ENCODE measurements at places on chromosomes 3 and 15.
A peak's percentile ranks its signal among the peaks of the same experiment; 100 is the strongest.

DNA sequence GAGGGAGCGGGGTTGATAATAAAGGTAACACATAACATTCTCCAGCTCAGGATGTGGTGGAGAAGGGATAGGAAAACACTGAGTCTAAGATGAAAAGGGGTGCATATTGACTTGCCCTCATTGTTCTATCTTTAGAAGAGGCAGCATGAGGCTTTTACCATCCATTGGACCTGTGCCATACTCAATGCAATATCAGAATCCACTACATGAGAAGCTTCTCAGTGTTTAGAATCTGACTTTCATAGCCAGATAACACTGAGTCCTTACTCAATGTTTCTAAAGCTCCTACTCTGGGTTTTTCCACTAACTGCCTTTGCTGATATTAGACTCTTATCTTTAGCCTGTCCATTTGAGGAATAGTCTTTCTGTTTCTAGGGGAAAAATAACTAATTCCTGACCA lies 24.3 kb upstream of the GADL1 start:
- DNase-seq, result no peak

DNA sequence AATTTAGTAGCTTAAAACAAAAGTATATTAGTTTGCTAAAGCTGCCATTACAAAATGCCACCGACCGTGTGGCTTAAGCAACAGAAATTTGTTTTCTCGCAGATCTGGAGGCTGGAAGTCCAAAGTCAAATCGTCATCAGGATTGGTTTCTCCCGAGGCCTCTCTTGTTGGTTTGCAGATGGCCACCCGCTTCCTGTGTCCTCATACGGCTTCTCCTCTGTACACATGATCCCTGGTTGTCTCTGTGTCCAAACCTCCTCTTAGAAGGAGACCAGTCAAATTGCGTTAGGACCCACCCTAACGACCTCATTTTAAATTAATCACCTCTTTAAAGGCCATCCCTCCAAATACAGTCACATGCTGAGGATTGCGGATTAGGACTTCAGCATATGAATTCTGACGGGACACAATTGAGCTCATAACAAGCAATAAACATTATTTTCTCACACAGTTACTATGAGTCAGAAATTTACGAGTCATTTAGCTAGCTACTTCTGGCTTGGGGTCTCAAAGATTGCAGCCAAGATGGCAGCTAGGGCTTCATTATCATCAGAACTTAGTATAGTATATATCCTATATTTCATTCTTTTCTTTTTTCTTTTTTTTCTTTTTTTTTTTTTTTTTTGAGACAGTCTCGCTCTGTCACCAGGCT lies 58.4 kb downstream of the RPL39L start:
- DNase-seq, result no peak

GRCh38 chr15:29379647-29380046 lies 110.0 kb upstream of the NSMCE3 start:
- no peak for DNase-seq

DNA sequence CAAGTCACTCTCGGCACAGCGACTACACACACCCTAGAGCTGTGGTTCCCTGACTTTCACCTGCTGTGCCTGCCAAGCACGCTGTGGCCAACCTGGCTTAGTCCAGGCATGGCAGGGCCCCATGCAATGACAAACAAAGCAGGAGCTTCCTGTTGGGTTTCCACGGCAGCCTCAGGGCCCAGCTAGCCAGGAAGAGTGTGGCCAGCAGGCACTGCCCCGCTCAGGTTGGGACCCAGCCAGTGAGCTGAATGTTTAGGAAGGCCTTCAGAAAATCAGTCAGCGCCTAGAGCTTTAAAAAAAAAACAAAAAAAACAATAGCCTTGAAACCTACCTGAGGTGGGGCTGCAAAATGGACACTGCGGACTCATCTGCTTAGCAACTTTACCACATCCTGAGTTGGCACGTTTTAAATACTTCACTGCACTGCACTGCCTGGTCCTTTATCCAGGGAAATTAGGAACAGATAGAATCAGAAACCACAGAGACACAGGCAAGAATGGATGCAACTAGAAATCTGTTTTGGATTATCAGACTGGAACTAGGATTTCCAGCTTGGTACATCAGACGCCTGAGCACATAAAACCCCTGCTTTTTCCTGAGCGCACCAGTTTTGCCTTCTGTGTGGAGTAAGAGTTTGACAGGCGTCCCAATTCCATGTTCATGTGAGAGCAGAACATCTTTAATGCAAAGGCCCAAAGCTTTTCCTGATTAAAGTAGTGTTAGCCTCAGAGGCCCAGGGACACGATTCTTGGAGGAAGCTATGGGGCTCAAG lies 36.2 kb upstream of the LDHAL6B start:
- DNase-seq, result no peak

- peak; percentile 20 for DNase-seq
Measured at GRCh38 chr15:101088788-101089578, 162.9 kb downstream of the CHSY1 start.

GRCh38 chr3:146189519-146190173 lies 28.7 kb upstream of the PLOD2 start:
- no peak for DNase-seq

DNA sequence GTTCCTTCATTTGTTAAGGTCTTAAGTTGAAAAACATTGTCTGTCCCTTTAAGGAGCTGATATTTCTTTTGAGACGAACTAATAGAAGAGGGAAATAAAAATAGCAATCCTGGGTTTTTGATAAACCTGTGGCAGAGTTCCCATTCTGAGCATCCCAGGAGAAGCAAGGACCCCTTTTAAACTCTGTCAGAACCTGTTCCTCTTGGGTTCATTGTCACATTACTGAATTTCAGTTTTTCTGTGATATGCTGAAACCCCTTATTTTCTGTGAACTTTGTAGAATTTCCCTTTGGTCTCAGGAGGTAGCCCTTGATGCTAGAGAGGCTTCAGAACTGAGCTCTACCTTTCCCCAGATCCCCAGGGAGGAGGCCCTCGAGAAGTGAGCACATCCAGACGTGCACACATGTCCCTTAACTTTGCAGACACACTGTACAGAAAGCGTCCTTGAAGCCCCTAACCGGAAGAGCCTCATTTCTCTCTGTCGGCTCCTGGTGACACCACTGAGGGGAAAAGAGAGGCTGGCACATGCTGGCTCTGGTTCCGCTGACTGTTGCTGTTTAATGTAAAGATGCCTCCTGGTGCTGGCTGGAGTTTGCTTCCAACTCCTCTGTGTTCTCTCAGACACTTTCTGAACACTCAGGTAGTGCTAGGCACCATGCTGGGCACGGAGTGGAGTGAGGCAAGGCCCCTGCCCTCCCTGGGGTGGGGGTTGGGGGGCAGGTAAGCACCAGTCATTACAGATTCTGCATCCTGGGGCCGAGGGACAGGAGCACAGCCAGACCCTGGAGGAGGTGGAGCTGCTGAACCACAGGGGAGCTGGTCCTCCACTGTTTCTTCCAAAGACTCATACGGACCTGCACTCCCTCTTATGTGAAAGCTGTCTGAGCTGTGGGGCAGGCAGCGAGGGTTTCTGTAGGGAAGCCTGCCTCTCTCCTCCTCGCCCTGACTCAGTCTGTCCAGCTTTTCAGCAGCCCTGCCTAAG lies 77.5 kb downstream of the CHDH start:
- no peak for DNase-seq

GRCh38 chr3:79412537-79412936 lies 355.3 kb downstream of the ROBO1 start:
- DNase-seq, result no peak

DNA sequence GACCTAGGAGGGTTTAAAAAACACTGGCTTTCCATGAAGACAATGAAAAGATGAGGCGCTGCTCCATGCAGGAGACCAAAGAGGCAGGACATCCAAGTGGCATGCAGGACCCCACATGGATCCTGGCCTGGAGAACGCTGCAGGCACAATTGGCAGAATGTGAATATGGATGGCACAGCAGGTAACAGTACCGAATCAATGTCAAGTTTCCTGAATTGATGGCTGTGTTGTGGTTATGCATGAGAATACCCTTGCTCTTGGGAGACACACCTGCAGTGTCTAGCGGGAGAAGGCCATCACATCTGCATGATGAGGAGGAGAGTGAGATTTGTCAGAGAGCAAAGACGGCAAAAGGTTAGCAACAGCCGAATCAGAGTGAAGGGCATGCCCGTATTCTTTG lies 74.3 kb upstream of the SEC13 start:
- DNase-seq, result no peak

DNA sequence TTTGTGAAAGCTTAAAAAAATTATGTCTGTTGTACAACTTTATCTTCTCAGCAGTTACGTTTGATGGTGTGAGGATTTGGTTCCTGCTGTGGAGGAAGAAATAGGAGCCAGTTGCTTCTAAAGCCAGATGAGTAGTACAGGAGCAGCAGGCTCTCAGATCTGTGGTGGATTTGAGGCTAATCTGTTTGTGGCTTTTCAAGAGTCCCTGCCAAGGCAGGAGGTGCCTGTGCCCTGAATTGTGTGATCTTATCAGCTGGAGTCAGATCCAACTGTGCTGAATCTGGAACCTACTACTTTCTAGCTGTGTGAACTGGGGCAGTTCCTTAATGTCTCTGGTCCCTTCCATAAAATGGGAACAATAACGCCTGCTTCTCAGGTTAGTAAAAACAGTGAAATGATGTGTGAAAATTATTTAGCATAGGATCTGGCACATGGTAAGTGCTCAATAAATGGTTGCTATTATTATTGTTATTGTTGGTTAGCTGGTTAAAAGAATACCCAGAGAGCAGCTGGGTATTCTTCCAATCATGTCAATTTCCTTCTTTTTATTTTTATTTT lies 7.7 kb downstream of the CLDN11 start:
- DNase-seq, result no peak

- no peak for DNase-seq
Measured at GRCh38 chr3:113234688-113235260, 23.4 kb downstream of the BOC start.

GRCh38 chr15:70152070-70152480 lies 54.4 kb upstream of the TLE3 start:
- DNase-seq, result no peak

GRCh38 chr15:92158426-92158825 lies 235.3 kb upstream of the ST8SIA2 start:
- DNase-seq, result no peak

- DNase-seq, result no peak
Measured at GRCh38 chr3:123423031-123423430, 25.9 kb downstream of the ADCY5 start.

DNA sequence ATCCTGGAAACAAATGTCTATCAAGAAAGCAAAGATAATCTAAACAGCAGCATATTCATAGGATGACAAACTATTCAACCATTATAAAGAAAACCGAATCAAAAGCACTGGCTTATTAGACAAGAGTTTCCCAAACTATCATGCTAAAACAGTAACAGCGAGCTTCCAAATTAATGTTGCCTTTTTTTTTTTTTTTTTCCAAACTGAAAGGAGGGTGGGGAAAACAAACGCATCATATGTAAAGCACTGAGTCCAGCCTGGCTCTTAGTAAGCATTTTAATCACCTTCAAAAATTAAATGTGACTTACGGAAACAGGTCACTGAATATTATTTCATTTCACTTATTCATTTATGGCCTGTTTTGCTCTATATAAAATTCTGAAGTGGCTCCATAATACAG lies 2.3 kb downstream of the TJP1 start:
- no peak for DNase-seq

DNA sequence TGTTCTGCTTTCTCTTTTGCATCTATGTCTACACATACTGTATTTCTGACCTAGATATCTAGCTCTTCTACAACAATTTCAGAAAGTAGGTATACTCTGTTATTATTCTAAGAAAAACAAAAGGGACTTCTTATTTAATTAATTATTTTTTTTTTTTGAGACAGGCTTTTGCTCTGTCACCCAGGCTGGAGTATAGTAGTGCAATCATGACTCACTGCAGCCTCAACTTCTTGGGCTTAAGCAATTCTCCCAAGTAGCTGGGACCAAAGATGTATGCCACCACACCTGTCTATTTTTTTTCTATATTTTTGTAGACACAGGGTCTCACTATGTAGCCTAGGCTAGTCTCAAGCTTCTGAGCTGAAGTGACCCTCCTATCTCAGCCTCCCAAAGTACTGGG lies 130.6 kb downstream of the MBNL1 start:
- DNase-seq, result no peak

DNA sequence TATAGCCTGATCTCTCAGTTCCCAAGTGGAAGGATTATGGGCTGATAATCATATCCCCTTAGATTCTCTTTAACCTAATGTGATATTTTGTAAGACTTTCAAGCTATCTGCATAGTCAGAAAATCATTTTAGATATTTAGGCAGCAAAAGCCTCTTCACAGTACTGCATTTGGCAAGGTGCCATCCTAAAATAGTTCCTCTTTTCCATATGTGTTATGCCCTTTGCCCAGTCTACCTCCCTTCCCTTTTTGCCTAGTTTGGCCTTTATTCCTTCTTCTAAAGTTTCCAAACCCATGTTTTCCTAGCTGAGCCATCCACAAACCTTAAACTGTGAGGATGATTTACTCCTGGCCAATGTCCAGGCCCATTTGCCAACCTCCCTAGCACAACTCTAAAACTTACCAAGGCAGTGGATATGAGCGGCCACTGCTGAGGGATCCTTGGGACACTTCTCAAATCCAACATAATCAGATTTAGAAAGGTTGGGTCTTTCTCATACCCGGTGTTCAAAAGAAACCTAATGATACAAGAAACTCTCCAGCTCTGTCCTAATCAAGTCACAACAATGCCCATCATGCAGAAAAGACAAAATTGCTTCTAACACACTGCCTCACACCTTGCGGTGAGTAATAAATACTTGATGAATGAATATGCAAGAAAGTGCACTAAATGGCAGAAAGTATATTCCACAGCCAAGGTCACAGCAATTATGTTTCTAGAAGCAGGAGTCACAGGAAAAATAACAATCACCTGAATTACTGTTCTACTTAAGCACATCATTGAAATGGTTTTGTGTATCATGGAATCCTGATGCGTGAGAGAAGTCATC lies 493.9 kb downstream of the NLGN1 start:
- DNase-seq, result no peak

- no peak for DNase-seq
Measured at GRCh38 chr3:12004741-12005513, 739 bp downstream of the SYN2 start.

DNA sequence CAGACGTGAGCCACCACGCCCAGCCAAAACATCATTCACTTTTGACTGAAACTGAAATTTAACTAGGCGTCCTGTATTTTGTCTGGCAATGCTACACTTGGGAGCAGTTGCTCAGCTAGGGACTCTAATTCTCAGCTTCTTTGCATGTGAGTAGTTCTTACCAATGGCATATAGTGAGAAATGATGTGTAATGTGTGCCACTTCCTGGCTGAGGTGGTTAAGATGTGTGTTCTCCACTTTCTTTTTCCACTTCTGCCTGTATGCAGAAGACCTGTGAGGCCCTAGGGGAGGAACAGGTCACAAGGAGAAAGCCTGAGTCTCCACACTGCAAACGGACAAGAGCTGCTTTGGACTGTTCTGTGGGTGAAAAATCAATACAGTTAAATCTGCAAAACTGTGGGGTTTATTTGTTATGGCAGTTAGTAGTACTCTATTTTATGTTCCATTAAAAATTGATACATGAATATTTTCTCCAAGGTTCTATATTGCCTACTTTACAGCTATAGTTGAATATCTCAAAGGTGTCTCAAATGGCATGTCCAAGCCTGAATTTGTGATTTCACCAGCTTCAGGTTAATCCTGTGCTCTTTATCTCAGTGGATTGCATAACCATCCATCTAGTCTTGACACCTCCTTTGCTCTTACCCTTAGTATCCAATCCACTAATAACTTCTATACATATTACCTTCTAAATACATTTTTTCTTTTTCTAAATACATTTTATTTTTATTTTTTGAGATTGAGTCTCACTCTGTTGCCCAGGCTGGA lies 59.3 kb downstream of the NR1D2 start:
- DNase-seq, result no peak
